ENCODE measurements at places on chromosomes 13 and 19.

DNA sequence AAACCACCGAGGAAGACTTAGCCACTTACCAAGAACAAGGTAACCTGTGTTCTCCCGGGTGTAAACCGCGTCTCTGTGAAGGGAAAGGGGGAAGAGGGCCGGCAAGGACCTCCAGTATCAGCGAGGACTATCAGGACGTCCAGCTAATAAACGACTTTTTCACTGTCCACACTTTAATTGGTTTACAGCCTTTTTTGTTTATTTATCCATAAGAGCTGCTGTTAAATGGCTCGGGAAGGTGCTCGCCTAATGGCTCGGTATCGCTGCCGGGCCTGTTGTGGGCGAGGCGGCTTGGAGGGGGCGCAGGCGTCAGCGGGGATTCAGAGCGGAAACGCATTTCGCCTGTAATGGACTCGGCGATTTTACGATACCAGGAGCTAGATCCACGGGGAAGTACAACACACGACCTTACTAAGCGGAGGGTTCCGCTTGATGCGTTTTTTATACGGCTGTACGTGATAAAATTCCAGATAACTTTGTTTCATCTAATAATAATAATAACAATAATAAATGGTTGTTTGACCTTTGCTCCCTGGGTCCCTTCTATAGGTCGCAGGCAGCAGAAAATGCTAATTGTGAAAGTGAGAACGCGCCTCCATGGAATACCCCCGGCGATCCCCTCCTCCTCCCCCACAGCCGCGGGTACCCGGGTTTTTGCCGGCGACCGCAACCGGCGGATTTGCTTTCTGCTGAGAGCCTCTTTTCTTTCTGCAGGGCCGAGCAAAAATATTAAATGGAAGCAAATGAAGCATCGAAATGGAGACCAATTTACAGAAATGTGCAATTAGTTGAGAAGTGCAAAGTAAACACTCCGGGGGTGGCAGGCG is 2.5 kb upstream of the PDX1 start:
- DNase-seq: no peak

DNA sequence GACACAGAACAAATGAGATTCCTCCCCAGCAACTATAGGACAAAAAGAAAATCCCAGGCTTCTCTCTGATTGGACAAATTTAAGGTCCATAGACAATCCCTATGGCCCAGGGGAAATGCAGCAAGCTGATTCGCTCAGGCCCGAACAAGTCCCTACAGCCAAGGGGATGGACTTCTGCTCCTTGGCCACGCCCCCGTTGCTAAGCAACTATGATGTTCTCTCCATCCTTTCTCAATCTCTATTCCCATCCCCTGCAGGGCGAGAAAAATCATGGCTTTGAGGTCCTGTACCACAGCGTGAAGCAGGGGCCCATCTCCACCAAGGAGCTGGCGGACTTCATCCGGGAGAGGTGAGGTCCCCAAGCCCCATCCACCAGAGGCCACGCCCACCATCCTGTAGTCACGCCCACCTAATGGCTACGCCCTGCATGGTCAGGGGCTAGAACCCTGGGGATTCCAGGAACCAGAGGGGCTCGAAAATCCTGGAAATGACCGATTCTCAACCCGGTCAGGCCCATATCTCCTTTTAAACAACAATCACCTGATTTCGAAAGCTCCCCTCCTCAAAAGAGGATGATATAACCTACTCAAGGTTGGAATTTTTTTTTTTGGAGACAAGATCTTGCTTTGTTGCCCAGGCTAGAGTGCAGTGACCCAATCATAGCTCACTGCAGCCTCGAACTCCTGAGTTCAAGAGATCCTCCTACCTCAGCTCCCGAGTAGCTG is 11.4 kb downstream of the FCHO1 start:
- no peak for DNase-seq

- DNase-seq: no peak
Observed at GRCh38 chr13:73879346-73880015, 254.7 kb downstream of the KLF12 start.

- DNase-seq: no peak
Observed at GRCh38 chr13:40319699-40320579, 346.5 kb downstream of the FOXO1 start.

DNA sequence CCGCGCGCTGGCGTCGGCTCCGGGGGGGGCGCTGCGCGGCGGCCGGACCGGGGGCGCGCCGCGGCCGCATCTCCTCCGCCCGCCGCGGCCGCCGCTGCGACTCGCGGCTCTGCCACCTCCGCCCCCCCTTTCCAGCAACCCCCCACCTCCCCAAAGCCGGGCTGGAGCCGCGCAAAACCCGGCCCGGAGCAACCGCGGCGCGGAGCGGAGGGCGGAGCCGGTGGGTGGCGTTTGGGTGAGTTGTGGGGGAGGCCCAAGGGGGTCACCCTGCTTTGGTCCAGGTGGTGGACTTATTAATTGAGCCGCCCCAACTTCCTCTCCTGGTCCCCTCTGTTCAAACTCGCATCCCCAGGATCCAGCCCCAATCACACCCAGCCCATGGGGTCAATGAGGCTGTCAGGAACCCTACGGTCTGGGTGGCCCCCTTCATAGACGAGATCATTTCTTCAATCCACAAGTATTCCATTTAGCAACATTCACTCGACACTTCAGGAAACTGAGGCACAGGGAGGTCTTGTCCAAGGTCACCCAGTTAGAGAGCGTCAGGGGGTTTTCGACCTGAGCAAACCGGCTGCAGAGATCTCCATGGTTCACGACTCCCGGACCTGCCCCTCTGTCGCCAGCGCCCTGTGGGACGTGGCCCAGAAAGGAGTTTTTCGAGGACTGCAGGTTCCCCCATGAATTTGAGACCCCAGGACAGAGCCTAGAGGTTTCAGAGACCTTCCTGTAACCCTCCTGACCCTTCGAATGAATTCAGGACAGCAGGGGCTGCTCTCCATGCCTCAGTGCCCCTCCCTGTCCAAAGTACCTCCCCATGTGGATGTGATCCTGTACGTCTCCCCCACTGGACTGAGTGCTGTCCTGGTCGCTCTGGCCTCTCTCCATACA is 22.4 kb upstream of the SEMA6B start:
- DNase-seq: no peak

- no peak for DNase-seq
Observed at GRCh38 chr19:3765121-3765520, 2.6 kb downstream of the MRPL54 start.

- no peak for DNase-seq
Observed at GRCh38 chr13:42498521-42498920, 75.4 kb upstream of the TNFSF11 start.

GRCh38 chr13:98548230-98548629 is 28.7 kb downstream of the STK24 start:
- DNase-seq: no peak

- no peak for DNase-seq
Observed at GRCh38 chr19:10998045-10998533, 37.3 kb downstream of the SMARCA4 start.

GRCh38 chr13:20882206-20882605 is 20.3 kb downstream of the XPO4 start:
- no peak for DNase-seq

Data from activated T-helper 1 cell treated with anti-CD3 and anti-CD28 coated beads, Interleukin-12 subunit alpha, Interleukin-12 subunit beta, Interleukin-2, Interleukin-4 antibody, amounts not matched to agents 30 ng/mL and 10 ng/mL and 1 ng/mL, durations not matched to agents 14 hours and 24 hours and 36 hours (primary cell).